ENCODE measurements at places on chromosomes 5 and 9.

DNA sequence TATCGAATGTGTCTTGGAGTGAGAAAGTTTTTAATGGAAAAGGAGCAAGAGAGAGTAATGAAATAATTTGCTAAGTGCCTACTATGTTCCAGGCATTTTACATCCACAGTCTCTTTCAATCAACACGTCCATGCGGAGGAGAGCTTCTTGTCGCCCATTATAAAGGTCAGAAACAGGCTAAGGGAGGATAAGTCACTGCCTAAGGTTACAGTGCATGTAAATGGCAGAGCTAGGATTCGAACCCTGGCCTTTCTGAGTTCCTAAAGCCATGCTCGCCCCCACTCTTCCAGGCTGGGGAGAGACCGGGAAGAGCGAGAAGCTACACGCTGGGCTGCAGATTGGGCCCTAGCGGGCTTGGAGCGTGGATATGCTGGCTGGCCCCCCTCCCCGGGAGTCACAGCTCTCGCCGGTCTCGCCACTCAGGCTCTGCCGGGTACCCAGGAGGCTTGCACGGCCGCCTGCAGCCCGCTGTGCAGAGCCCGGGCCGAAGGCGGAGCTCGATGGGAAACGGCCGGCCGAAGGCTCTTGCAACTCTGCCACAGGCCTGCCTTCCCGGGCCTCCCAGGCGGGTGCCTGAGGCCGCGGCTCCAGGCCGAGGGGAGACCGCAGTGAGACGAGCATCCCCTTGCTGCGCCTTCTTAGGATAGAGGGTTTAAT is 775 bp upstream of the LHX2 start:
- no peak for DNase-seq

DNA sequence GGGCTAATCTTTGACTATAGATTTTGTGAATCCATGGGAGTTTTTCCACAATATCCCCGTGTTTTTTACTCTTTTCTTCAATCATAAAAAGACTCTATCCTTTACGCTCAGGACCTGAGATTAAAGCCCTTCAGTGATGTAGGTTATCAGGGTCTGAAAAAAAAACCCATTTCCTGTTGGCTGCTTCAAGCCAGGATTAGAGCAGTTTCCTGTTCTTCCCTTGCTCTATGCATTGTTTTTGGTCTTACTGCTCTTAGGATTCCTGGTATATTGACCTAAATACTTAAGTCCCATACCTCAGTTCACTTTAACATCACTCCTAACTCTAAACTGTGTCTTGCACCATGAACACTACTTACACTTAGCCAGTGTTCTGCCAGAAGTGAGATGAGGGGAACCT is 319.3 kb upstream of the CHD1 start:
- no peak for DNase-seq

DNA sequence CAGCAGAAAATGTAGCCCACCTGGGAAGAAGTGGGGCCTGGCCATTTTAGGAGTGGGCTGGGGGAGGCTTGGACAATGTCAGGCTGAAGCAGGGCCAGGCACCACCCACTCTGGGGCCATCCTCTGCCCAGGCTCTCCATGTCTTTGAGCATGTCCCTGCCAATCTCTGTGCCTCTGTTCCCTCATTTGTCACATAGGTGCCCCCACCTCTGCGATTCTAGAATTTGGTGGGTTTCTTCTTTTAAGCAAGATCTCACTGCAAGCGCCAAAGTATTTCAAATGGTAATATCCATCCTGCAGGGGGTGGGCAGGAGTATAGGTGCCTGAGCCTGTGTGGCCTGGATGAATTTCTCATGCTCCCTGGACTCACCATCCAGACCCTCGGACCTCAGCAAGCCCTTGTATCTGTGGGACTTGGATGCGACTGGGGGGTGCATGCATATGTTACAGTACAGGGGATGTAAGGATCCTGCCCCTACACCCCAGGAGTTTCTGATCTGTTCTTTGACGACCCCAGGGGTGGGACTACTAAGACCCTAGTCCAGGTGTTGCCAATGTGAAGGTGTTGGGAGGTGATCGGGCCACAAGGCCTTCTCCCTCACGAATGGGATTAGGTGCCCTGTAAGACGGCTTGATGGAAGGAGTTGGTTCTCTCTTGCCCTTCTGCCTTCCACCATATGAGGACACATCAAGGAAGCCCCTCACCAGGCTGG is 4.3 kb downstream of the CD74 start:
- no peak for DNase-seq

- no peak for DNase-seq
Observed at GRCh38 chr5:14794583-14795230, 76.9 kb downstream of the ANKH start.

GRCh38 chr5:112908854-112909253 is 13.2 kb downstream of the REEP5 start:
- DNase-seq: no peak

- DNase-seq: no peak
Observed at GRCh38 chr5:127988146-127988760, 95.3 kb upstream of the SLC12A2 start.

DNA sequence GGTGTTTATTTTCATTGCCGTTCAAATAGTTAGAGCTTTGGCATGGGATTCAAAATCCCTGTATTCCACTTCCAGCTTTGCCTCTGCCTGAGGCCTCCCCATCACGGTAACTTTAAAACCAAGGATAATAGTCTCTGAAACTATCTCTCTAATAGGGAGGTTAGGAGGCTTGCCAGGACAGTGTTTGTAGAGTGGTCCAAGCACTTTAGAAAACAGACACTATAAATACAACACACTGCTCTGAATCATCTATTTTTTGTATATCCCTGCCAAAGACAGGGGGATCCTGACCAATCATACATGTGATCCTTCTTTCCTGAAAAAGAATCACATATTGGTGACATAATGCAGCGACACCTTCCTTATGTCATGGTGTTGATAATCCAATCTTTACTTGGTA is 326.8 kb downstream of the BNC2 start:
- DNase-seq: no peak

DNA sequence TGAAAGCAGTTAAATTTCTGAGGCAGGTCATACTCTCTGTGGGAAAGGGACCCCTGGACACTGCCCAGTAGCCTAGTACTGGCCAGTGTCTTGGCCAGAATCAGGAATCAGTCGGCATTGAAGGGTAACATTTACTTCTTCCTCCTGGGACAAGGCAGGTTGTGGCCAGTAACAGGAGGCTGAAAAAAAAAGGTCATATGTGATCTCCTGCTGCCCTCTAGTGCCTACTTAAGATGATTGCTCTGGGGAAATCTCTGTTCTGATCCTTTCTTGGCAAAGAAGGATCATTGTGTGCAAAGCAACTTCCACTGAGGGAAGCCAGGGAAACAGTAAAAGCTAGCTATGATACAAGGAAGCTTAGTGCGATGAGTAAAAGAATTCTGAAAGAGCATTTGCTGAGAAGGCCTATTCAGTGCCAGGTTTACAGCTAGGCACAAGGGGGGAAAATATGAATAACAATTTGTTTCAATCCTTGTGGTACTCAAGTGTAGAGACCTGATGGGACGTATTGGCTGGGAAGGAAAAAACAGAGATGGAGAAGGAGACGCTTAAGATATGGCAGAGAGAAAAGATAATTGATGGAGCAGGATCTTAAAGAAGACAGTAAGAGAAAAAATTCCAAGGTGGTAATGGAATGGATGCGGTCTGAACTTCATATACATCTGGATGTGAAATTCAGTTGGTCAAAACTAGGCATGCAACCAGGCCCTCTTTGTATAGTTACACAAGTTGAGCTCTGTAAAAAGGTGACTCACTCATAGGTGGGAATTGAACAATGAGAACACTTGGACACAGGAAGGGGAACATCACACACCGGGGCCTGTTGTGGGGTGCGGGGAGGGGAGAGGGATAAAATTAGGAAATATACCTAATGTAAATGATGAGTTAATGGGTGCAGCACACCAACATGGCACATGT is 25.8 kb upstream of the TRIM32 start:
- DNase-seq: no peak

DNA sequence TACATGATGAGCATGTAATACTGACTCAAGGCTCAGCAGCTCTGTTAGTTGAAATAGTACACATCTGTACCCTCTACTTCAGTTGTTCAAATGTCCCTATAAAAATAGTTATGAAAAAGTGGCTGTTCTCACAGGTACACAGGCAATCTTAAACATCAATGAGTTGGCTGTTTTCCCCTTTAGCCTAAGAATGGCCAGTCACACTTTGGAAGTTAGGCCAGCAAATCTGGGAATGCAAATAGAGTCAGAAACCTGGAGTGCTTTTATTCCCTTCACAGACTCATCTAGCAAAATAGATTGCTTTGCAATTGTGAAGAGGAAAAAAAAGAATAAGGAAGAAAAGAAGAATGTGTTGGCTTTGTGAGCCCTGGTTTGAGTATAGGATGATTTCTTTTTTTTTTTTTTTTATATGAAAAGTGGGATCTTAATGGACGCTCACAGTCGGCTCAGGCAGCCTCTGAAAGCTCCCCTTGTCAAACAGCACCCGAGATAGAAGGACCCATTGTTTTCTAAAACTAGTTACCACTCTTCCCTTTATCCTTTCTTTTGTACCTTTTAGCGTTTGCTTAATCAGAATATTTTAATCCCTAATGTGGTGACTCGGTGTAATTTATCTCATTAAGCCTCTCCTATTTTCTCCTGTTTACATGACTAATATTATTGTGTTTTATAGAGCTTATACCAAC is 27.9 kb upstream of the TLE1 start:
- no peak for DNase-seq

- DNase-seq: no peak
Observed at GRCh38 chr9:126454795-126455194, 128.2 kb downstream of the MVB12B start.

- no peak for DNase-seq
Observed at GRCh38 chr5:24525414-24525813, 119.4 kb downstream of the CDH10 start.

GRCh38 chr5:76720988-76721569 is 5.2 kb downstream of the F2R start:
- no peak for DNase-seq

GRCh38 chr9:97425973-97426336 is 14.1 kb downstream of the TDRD7 start:
- no peak for DNase-seq

- no peak for DNase-seq
Observed at GRCh38 chr9:32348106-32348695, 36.2 kb upstream of the ACO1 start.

GRCh38 chr5:62044989-62045388 is 261.0 kb upstream of the KIF2A start:
- no peak for DNase-seq

DNA sequence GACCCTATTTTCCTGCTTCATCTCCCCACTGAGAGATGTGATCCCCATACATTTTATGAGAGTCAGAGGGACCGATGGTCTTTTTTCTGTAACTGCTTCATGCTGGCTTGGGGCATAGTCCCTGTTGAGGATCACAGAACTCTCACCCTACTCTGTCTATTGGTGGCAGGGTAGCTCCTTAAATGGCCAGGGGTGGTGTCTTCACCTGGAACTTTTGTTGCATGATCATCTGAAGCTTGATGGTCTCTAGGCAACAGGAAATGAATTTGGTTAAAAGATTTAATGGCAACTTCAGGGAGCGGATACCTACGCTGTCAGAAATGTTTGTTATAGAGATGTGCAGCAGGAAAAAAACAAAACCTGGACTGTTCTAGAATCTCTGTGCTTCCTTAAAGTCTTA is 87.0 kb upstream of the GLIS3 start:
- no peak for DNase-seq

- DNase-seq: no peak
Observed at GRCh38 chr5:88765171-88765570, 117.8 kb downstream of the MEF2C start.

GRCh38 chr5:84058561-84058960 is 326.1 kb downstream of the EDIL3 start:
- no peak for DNase-seq

- no peak for DNase-seq
Observed at GRCh38 chr9:71762900-71763653, 5.2 kb downstream of the CEMIP2 start.

Data from stimulated activated CD4-positive, alpha-beta T cell treated with anti-CD3 and anti-CD28 coated beads, Interleukin-1b, Interleukin-23, amount 100 ng/mL, for 1 hour (primary cell).